ENCODE measurements at places on chromosomes 4 and X. TPM values are rescaled to one million over a fixed set of nuclear protein-coding genes. Genes with fewer than 3 reads are reported as not detected.

DNA sequence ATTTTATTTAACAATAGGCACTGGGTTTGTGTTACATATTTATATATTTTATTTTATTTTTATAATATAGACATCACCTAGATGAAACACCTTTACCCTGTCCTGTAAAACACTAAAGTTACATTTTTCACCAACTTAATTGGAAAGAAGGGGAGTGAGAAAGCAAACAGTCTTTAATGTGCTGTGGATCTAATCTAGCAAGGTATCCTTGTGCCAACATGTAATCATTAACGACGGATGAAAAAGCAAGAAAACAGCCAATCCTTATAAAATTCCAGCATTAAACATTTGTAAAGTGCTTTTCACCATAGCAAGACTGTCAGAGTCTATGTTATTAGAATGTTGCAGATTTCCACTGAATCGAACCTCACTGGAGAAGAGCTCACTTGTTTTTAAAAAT, 92.7 kb downstream of the HHIP start:
- no peak for DNase-seq

DNA sequence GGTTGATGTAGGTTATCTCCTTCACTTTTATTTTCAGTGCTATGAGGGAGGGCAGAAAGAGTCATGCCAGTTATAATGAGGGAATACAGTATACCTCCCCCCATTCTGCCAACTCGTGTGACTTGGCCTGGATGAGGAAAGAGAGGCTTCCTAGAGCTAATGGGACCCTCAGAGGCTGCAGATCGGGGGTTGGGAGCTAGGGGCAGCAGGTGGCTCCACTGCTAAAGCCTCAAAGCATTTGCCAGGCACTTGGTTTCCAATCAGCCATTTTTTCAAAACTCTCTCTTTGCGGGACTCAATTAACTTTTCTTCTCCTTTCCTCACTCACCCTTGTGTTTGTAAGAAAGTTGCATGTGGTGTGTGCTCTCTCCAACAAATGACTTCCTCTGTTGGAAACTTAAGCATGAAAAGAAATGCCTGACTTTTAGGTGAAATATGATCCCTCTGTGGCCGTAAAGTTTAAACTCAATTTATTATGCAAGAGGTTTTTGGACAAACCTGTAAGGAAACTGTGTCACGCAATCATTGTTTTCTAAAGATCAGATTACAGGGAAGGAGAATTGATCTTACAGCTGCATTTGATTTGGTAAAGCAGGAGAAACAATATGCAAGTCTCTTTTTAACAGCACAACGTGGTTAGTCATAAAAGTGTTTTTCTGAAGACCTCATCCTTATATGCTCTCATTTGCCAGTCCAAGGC, 7.0 kb downstream of the SFRP2 start:
- no peak for DNase-seq

- DNase-seq, result no peak
Observed at GRCh38 chr4:113869743-113870375, 108.3 kb upstream of the CAMK2D start.

Gene LRRC66
- total RNA-seq, result not detected

Gene TMEM154
- 23.3 TPM for total RNA-seq

DNA sequence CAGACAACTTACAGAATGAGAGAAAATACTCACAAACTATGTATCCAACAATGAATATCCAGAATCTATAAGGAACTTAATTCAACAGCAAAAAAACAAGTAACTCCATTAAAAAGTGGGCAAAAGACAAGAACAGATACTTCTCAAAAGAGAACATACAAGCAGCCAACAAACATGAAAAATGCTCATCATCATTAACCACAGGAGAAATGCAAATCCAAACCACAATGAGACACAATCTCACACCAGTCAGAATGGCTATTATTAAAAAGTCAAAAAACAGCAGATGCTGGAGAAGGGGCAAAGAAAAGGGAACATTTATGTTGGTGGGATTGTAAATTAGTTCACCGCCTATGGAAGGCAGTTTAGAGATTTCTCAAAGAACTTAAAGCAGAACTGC, 150.3 kb downstream of the FGF16 start:
- no peak for DNase-seq

DNA sequence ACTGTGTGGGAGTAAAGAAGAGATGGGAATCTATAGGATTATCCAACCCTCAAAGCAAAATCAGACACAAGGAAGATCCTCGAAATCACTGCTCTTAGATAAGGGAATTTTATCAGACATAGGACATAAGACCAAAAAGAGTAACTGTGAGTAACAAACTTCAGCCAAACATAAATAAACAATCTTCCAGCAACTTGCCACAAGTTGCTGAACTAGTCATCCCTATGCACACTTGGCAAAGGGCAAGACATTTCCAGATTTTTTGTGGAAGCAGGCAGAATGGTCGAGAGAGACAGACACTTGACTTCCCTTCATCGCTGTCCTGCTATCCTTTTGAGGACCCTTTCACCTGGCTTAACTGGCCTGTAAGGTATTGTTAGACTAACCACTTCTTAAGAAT, 89.6 kb downstream of the KCNIP4 start:
- no peak for DNase-seq

Data from Calu3 (cell line).